ENCODE measurements at places on chromosomes 1 and 21. TPM values are rescaled to one million over a fixed set of nuclear protein-coding genes. Genes with fewer than 3 reads are reported as not detected.
A peak's percentile ranks its signal among the peaks of the same experiment; 100 is the strongest.

The LCE1E gene
- not detected for total RNA-seq

The ZP4 gene
- total RNA-seq, result not detected

The PAQR6 gene
- total RNA-seq, result 0.33 TPM

The C1orf141 gene
- total RNA-seq, result not detected

- no peak overlapping the region for H3K4me3 ChIP-seq
- H3K27ac ChIP-seq, result no peak overlapping the region
- H3K27me3 ChIP-seq, result no peaks in the 10 kb centered on the region
Measured at GRCh38 chr21:37372127-37372731, 5.7 kb downstream of the DYRK1A start.

DNA sequence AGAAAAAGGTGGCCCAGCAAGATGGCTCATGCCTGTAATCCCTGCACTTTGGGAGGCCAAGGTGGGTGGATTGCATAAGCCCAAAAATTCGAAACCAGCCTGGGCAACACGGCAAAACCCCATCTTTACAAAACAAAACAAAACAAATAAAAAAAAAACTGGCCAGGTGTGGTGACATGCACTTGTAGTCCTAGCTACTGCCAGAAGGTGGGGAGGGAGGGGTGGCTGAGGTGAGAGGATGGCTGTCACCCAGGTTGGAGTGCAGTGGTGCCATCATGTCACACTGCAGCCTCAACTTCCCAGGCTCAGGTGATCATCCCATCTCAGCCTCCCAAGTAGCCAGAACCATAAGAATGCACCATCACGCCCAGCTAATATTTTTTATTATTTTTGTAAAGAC, 22.8 kb downstream of the RERE start:
- no peaks in the 10 kb centered on the region for H3K27me3 ChIP-seq
- no peak overlapping the region for H3K27ac ChIP-seq
- no peaks in the 10 kb centered on the region for H3K4me1 ChIP-seq

- no peaks in the 10 kb centered on the region for H3K36me3 ChIP-seq
- H3K27ac ChIP-seq, result no peak overlapping the region
- no peaks in the 10 kb centered on the region for H3K27me3 ChIP-seq
- no peaks in the 10 kb centered on the region for H3K4me1 ChIP-seq
Measured at GRCh38 chr1:107486349-107486748, 345.5 kb downstream of the NTNG1 start.

- no peaks in the 10 kb centered on the region for H3K27me3 ChIP-seq
- no peak overlapping the region for H3K4me3 ChIP-seq
- no peak for DNase-seq
- H3K27ac ChIP-seq, result no peak overlapping the region
- H3K36me3 ChIP-seq, result no peaks in the 10 kb centered on the region
- H3K4me1 ChIP-seq, result peaks cover 3% of the 10 kb centered on the region
Measured at GRCh38 chr1:15452216-15452615, 4.3 kb upstream of the CELA2A start.

DNA sequence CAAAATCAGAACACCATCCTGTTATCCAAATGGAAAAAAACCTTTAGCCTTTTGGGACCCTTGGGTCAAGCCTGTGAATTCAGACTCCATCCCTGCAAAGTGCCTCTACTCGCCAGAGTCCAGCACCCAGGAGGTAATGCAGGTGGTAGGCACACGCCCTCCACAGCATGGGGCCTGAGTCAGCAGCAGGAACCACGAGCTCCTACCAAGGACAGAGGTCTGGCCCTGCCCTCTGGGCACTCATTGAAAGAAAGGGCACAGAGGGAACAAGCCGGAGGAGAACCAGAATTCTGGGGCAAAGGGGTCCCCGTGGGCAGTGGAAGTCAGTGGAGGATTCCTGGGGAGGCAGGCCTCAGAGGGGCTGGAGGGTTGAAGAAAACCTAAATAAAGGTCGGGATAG, 438.1 kb downstream of the NPHP4 start:
- no peak for DNase-seq
- H3K36me3 ChIP-seq, result no peaks in the 10 kb centered on the region
- H3K27me3 ChIP-seq, result no peaks in the 10 kb centered on the region
- no peaks in the 10 kb centered on the region for H3K4me1 ChIP-seq
- no peak overlapping the region for H3K4me3 ChIP-seq

DNA sequence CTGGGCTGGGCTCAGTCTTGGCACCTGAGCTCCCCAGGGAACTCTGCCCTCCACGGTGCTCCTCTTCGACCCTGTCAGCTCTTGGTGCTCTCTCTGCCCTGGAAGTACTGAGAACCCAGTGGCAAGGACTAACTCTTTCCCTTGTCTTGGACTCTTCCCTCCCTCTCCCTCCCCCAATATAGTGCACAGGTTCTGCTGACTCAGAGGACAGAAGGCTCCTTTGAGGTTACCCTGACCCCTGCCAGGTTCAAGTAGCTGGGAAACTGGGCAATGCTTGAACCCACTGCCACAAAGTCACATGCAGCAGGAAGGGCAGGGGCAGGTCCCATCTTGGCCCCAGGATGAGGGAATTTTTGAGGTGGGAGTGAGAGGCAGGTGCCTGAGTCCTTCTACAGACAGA, 20.3 kb downstream of the KCNQ4 start:
- H3K27ac ChIP-seq, result no peak overlapping the region
- no peak for DNase-seq
- H3K4me3 ChIP-seq, result no peak overlapping the region
- peaks cover 4% of the 10 kb centered on the region for H3K4me1 ChIP-seq
- H3K27me3 ChIP-seq, result peaks cover 10% of the 10 kb centered on the region

GRCh38 chr1:6762060-6762459, 23.2 kb upstream of the CAMTA1 start:
- no peaks in the 10 kb centered on the region for H3K36me3 ChIP-seq
- no peaks in the 10 kb centered on the region for H3K4me1 ChIP-seq
- H3K27me3 ChIP-seq, result no peaks in the 10 kb centered on the region
- no peak overlapping the region for H3K4me3 ChIP-seq
- no peak overlapping the region for H3K27ac ChIP-seq

DNA sequence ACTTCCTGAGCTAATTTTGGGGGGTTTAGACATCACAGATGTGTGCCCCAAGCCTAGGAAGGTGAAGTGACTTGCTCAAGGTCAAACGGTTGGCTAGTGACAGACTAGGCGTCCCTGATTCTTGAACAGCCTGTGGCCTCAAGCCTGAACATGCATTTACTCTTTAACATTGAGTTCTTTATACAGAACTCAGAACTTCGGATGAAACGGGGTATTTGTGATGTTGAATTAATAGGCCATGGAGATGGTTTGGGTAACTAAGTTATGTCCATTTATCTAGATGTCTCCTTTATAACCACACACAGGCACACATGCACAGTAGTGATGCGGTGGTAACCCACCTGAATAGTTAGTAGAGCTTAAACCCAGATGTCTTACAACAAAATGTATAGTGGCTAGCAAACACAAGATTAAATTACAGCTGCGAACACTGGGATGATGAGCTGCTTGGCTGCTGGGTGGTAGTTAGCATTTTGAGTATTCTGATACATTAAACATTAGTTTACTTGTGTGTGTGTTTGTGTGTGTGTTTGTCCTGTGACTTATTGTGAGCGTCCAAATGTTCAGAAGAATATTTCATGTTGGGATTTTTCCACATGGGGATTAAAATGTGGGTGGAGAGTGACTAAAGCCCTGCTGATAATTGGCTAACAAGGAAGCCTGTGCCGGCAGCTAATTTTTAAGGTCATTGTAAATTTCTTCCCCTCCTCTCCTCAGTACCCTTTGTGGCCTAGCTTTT, 2.3 kb downstream of the ATP1A1 start:
- peak overlapping the region; percentile 57 for H3K27ac ChIP-seq
- peaks cover 1% of the 10 kb centered on the region for H3K27me3 ChIP-seq
- peaks cover 26% of the 10 kb centered on the region for H3K4me1 ChIP-seq
- DNase-seq, result no peak
- H3K36me3 ChIP-seq, result no peaks in the 10 kb centered on the region

GRCh38 chr1:117810553-117810952, 118.9 kb downstream of the GDAP2 start:
- no peak overlapping the region for H3K27ac ChIP-seq
- no peaks in the 10 kb centered on the region for H3K36me3 ChIP-seq
- peaks cover 16% of the 10 kb centered on the region for H3K4me1 ChIP-seq
- no peaks in the 10 kb centered on the region for H3K27me3 ChIP-seq

DNA sequence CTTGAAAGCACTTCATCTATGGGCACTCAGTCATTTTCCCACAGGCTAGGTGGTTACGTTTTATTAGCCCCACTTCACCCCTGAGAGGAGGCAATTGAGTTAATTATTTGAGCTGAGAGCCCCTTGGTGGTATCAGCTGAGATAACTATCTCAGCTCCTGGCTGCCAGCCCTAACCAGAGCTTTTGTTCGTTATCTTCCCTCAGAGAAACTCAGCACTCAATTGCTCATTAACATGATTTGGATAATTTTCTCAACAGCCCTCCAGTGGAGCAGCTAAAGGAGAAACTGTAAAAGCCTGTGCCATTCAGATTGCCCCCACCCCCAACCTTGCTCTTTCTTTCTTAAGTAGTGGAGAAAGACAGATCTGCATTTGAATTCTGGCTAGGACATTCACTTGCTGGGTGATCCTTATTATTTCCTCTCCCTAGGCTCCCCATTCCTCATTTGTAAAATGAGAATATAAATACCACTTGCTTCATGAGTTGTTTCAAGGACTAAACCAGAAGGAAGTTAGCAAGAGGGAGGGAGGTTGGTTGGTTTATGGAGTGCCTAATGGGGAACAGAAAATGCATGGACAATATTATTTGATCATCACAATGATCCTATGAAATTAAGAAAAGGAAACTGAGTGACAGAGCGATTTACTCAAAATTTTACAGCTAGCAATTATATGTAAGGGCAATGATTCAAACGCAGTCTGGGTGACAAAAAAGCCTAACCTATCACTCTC, 218.7 kb upstream of the FGGY start:
- H3K27ac ChIP-seq, result no peak overlapping the region
- no peak overlapping the region for H3K4me3 ChIP-seq
- H3K36me3 ChIP-seq, result no peaks in the 10 kb centered on the region
- H3K4me1 ChIP-seq, result peaks cover 4% of the 10 kb centered on the region
